ENCODE measurements at places on chromosomes 1 and 21.
A peak's percentile ranks its signal among the peaks of the same experiment; 100 is the strongest.

- no peak for DNase-seq
Observed at GRCh38 chr1:112083487-112083886, 94.0 kb upstream of the KCND3 start.

DNA sequence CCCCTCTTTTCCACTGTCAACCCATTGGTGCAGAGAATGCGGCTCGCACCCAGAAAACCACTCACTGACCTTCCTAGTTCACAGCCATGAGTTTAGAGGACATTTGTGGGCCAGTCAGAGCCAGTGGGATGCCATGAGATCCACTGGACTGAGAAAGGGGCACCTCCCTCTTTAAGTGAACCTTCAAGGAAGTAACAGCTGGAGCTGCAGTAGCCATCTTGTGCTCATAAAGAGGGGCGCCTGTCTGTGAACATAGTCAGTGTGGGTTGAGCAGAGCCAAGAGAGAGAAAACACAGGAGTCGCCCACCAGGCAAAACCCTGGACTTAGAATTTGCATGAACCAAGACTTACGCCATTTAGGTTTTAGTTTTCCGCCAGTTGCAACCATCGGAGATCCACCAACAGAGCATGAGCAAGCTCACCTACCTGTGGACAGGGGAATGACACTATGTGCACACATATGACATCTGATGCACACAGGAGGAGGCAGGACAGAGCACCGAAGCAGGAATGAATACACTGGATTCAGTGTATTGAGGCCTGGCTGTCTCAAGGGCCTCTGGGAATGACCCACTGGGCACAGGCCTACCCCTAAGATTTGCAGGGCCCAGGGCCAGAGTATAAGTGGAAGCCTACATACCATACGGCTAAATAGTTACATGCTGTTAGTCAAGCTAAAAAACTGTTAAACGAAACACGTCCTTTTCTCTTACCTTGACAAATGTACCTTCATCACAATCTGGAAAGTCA lies 151.6 kb downstream of the GRIK3 start:
- no peak for DNase-seq

GRCh38 chr1:61670016-61670415 lies 54.9 kb downstream of the TM2D1 start:
- no peak for DNase-seq

- DNase-seq, result no peak
Observed at GRCh38 chr1:62250126-62250726, 55.6 kb downstream of the L1TD1 start.

GRCh38 chr1:113488576-113489177 lies 98.4 kb downstream of the MAGI3 start:
- DNase-seq, result no peak

DNA sequence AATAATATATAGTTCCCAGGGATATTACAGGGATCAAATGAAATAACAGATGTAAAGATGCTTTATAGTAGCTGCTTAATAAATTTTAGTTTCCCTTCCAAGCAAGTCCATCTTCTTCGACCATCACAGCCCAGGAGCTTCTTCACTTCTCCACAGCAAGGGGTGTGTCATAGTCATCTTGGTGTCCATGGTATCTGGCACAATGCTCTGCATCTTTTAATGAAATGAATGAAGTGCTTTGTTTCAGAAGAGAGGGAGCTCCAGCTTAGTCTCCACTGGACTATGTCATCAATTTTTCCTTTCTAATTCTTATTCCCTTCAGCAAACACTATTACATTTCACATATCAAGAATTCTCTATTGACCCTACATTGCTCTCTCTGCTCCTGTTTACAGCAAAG lies 4.9 kb upstream of the MACF1 start:
- no peak for DNase-seq

GRCh38 chr1:229065613-229066012 lies 205.3 kb upstream of the RAB4A start:
- DNase-seq, result no peak

DNA sequence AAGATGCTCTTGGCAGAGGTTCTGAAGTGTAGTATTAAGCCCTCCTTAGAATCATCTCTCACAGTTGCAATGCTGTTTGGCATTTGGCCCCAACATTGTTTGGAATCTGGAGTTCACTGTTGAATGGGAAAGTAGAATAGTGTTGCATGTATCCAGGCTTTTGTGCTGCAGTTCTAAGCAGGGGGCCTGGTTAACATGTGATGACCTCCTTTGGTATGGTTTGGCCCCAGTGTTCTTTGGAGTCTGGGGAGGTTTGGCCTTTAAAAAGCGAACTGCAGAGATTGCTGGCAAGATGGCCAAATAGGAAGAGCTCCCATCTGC lies 61.8 kb upstream of the PLD5 start:
- DNase-seq, result no peak

DNA sequence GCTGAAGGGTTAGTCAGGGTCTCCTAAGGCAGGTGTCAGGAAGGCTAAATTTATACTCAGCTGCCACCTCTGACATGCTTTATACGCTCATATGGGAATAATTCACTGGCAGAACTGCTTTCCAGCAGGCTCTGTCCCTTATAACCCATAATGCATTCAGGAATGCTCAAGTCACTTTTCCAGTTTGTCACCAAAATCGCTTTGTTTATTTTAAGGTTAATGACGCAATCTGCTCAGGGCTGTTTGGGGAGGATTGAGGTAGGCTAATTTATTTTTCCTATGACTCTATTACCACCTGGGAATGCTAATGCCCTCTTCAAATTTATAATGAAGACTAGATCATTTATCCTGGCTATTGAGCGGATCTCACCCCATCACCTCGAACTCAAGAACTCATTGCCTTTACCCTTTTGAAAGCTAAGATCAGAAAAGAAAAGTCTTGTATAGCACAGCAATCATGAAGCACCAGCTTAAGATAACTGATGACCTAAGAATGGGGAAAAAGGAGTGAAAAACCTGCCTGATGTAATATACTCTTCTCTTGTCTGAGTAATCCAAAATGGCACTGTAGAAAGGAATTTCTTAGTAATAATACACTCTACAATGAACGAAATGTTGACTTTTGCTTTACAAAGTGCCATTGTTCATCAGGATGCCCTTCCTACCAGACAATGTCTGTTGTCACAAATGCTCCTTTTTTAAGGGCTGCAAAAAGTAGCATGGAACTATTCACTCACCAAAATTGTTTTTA lies 97.9 kb upstream of the EXO1 start:
- DNase-seq, result no peak

GRCh38 chr1:150749720-150750311 lies 15.8 kb downstream of the CTSS start:
- no peak for DNase-seq

DNA sequence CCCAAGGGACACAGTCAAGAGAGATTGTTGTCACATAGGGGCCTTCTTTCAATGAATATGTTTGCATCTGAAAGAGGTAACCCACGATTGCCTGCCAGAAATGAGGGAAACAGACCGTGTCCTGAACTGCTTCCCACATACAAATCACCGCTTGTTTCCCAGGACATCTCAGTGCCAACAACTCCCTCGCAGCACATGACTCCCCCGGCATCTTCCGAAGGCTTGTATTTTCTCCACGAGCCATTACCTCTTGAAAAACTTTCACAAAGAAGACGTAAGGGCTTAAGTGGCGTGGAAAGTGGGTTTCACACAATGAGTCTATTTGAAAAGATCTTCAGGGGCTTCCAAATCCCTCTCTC lies 31.6 kb upstream of the PDE9A start:
- DNase-seq, result no peak

GRCh38 chr21:27555996-27556395 lies 589.1 kb upstream of the ADAMTS5 start:
- no peak for DNase-seq

GRCh38 chr1:239676522-239677273 lies 290.3 kb downstream of the CHRM3 start:
- DNase-seq, result no peak

DNA sequence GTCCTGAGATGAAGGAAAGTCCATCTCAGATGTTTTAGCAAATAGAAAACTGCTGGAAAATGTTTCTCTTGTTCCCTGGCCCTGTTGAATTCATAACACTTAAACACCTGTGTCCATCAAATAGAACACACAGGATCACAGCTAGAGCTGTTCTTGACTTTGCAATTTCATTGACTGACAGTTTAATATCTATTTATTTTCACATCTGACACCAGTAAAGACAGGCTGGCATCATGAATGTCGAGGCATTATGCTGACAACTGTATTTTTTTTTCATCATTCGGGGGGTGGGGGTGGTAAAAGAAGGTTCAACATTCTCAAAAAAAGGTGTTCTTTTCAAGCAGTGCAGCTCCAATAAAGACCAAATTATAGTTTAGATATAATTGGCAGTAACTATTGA lies 591.2 kb upstream of the PTBP2 start:
- DNase-seq, result no peak

DNA sequence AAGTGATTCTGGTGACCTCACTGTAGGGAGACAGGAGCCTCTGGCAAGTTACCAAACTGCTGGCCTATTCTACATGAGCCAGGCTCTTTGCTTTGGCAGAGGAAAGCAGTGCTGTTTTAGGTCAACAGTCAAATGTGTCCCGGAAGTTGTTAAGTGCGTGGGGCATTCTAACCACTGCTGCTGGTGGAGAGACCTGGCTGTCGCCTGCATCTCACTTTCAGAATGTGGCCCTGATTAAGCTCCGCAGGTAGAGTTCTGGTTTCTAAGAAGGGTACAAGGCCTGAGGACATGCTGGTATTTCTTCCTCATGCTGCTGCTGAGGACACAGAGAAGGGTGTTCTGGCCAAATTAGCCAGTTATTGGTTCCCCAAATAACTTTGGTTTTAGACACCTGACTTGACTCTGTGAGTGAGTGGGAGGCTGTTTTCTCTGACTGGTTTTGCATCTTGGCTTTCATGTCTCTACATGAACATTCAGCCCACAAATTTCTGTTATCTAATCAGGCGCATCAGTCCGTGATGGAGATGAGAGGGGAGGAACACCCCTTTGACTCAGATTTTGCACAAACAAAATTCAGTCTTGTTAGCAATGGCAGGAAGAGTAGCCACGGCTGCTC lies 120.8 kb downstream of the LMO4 start:
- peak; percentile 7 for DNase-seq

- no peak for DNase-seq
Observed at GRCh38 chr1:17646444-17647280, 107.2 kb downstream of the ARHGEF10L start.

GRCh38 chr21:41254090-41254700 lies 62.4 kb upstream of the FAM3B start:
- no peak for DNase-seq

GRCh38 chr1:211822677-211823407 lies 7.7 kb downstream of the LPGAT1 start:
- no peak for DNase-seq

DNA sequence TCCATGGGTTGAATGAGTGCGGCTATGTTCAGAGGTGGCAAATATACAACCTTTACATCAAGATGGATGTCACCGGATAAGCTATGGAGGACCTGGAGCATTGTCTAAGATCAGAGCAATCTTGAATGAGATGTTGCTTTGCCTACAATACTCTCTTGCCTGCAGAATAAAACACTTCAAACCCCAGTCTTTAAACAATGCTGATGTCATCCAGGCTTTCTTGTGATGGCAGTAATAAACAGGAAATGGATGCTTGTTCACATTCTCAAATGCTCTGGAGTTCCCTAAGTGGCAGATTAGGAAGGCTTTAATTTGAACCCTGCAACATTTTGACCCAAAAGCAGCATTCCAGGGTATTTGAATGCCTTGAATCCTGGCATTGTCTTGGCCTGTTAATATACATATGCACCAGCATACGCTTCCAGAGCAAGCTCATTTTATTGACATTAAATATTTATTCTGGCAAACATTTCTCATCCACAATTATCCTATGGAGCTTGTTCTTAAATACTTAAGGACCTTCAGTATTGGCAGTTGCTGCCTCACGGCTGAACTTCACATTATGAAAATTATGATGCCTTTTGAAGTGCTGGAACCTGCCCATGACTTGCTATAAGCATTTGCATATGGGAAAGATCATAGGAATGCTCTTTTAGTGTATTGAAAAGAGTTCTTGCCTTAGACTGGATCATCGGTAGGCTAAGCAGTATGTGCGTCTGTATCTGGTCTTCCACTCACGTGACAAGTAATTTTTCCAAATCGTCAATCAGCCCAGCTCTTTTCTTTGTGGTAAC lies 422.7 kb downstream of the SIPA1L2 start:
- DNase-seq, result no peak

GRCh38 chr21:43899307-43900077 lies 34.5 kb downstream of the AGPAT3 start:
- no peak for DNase-seq

- DNase-seq, result no peak
Observed at GRCh38 chr1:208510192-208510952, 266.2 kb upstream of the PLXNA2 start.

DNA sequence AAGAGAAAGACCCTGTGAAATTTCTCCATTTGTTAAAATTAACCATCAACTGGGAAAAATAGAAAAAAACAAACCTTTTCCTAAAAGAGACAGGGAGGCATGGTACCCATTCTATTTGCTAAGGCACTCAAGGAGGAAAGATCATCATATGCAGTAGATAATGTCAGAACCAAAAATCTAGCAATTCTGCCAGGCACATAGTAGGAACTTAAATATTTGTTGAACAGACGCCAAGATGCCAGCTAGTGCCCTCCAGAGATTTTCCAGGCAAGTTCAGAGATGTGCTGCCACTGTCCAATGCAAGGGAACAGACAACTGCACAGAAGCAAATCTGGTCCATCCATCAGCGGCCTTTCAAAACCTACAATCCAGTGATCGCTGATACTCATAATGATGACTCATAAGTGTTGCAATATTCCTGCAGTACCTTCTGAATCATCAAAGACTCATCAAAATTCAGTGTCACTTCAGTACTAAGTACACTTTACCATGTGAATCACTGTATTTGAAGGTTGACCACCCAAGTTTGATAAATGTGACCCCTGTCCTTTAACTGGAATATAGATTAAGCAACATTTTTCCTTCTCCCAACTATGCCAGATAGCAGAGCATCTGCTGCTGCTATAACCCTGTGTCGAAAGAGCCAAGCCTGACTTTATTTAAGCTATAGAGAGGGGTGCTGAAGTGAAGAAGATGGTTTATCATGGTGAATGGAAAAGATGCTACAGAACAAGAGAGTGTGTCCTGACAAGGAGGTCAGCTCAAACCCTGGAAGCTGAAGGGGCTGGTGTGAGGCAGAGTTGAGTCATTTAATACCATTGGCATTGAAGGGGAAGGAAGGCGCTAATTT lies 99.1 kb downstream of the MT1HL1 start:
- DNase-seq, result no peak

DNA sequence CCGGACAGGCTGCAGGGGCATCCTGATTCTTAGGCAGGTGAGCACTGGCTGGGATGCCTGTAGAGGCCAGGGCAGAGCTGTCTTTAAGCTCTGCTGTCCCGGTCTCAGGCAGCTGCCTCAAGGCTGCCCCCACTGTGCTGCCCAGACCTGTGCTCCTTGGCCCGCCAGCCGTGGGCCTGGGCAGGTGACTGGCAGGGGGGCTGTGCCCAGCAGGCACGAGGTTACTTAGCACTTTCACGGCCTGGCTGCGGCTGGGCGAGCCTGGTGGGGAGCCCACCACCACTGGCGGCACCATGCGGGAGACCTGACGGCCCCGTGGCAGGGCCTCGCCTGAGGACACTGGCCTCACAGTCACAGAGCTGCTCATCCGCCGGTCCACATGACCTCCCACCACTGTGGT lies 8.2 kb downstream of the CRYBG2 start:
- no peak for DNase-seq

All from effector memory CD8-positive, alpha-beta T cell (primary cell).